Activated T-helper 17 cell treated with anti-CD3 and anti-CD28 coated beads, Interleukin-2, amount 50 U/mL, for 72 hours (primary cell): ENCODE measurements at places on chromosomes 3 and 15. TPM values are rescaled to one million over a fixed set of nuclear protein-coding genes. Genes with fewer than 3 reads are reported as not detected.

GRCh38 chr15:71826196-71826595 is 15.8 kb downstream of the NR2E3 start:
- ATAC-seq = no peak

- ATAC-seq = no peak
Measured at GRCh38 chr15:44501768-44502366, 35.1 kb upstream of the EIF3J start.

The GASK1A gene
- not detected for total RNA-seq

DNA sequence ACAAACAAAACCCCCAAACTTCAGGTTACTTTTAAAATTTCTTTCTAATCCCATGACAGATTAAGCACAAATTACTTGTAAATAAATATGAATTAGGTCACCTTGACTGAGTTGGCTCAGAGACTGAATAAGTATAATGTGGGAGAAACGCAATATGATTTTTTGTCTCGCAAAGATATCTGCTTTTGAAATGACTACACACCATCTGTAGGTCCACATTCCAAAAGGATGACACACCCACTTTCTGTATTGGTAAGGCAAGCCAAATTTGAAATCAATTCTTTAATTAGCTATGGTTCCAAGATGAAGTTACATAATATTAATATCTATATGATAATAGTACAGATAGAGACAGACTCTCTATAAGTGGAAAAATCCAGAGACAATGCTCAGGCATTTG is 66.9 kb upstream of the CSPG5 start:
- no peak for ATAC-seq

DNA sequence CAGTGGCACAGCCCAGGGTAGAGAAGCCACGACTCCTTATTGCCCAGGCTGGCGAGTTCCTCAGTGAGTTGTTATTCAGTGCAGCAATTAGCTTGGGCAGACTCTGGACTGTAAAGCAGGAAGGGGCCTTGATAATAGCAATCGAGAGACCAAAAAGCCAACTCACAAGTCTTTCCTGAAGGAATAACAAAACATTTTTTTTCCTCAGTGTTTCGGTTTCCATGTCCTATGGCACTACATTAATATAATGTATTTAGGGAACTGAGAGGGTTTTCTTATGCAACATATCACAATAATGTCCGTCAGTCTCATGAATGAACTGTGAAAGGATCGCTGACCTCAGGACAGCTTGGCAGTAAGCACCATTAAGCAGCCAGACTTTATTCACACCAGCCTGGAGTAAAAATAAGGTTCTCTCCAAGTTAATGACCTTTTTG is 248.9 kb upstream of the TBL1XR1 start:
- no peak for ATAC-seq

DNA sequence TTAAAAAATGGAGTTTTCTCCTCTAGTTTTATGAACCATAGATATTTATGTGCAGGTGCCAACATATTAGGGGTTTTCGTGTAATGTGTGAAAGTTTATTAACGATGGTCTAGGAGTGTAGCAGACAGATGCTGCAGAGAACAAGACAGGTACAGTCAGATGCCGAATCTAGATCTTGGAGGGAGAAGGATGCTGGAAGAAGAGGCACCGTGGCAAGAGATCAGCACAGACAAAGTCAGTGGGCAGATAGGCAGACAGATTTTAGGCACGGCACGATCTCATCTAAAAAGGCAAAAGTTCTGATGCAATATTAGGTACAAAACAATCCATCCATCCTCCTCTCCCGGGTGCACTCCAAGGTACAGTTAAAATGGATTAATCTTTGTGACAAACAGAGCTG is 161.6 kb downstream of the TIGIT start:
- no peak for ATAC-seq

- no peak for ATAC-seq
Measured at GRCh38 chr3:194481525-194482195, 5.1 kb downstream of the ATP13A3 start.

The TLE3 gene
- 131 TPM for total RNA-seq

The PCSK6 gene
- 1.3 TPM for total RNA-seq

The GP5 gene
- 1.4 TPM for total RNA-seq

The STT3B gene
- 155 TPM for total RNA-seq

DNA sequence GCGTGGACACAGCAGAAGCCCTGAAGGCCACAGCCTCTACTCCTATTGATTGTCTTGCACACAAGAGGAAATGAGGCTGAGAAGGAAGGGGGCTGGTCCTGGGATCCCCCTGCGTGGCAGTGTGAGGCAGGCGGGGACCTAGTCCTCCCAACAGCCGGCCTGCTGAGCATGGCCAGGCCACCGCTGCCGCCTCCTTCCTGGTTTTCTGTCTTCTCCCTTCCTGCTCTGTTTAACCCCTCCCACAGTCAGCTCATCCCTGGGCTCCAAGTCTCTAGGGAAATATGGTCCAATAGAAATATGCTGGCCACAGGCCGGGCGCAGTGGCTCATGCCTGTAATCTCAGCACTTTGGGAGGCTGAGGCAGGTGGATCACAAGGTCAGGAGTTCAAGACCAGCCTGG is 42.1 kb upstream of the HES1 start:
- no peak for ATAC-seq

The MUC20 gene
- 14.4 TPM for total RNA-seq

The SLC9C1 gene
- not detected for total RNA-seq
